ENCODE measurements at places on chromosomes 5 and 9.
A peak's percentile ranks its signal among the peaks of the same experiment; 100 is the strongest.

GRCh38 chr5:51202161-51202560, 181.1 kb upstream of the ISL1 start:
- DNase-seq = no peak

GRCh38 chr5:178624631-178625546, 2.0 kb downstream of the CLK4 start:
- DNase-seq = no peak

GRCh38 chr9:1085086-1085485, 34.9 kb downstream of the DMRT2 start:
- no peak for DNase-seq

GRCh38 chr5:171367424-171368370, 20.0 kb upstream of the NPM1 start:
- DNase-seq = peak; percentile 88

DNA sequence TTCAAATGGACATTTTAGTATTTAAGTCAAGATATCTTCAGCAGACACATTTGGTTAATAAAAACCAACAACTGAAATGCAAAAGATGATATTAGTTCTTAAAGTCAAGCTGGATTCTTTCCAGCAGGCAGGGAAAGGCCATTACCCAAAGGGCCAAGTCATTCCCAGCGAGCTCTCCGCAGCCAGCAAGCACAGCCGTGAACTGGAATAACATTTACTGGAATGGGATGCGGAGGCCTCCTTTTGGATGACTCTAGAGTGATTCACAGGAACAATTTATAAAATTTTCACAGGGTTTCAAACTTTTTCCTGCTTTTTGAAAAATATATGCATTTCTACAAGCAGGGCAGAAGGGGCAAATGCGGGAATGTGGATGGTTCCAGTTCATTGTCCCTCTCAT, 76.6 kb upstream of the DAB2 start:
- DNase-seq = no peak

DNA sequence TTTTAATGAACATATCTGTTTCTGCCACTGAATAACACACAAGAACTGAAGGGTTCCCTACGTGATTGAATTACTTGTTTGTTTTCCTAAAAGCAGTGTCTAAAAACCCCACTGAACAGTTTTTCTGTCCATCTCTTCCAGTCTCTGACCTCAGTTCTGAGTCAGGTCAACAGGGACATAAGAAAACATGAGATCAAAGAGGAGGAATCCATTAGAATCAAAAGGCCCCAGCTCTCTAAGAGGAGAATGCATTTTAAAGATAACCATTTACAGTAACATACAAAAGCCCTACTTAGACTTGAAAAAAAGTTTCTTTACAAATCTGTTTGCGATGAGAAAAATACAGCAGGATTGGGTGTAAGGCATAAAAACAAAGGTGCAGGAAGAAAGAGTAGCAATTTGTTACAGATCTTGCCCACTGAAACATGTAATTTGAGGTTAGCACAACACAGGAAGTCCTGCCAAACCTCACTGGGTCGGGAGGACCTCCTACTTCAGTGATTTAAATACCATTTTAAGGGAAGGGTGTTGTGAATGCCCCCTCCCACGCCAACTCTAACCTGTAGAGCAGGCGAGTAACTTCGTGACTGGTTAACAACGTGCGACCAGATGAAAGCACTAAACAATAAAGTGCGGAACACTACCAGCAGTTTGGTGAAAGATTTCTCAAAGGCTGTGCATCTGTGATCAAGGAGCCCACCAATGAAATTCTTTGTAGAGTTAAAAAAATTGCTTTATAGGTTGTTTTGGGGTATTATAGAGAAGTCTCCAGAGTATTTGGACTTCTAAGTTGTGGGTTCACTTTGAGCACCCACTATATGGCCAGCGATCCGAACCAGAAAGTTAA, 1.3 kb downstream of the QSOX2 start:
- DNase-seq = no peak

GRCh38 chr5:2779459-2779858, 28.0 kb upstream of the IRX2 start:
- DNase-seq = no peak

Measured in kidney epithelial cell (primary cell).